Thyroid gland (tissue), 4 donors: ENCODE measurements at places on chromosomes 13 and 19.

DNA sequence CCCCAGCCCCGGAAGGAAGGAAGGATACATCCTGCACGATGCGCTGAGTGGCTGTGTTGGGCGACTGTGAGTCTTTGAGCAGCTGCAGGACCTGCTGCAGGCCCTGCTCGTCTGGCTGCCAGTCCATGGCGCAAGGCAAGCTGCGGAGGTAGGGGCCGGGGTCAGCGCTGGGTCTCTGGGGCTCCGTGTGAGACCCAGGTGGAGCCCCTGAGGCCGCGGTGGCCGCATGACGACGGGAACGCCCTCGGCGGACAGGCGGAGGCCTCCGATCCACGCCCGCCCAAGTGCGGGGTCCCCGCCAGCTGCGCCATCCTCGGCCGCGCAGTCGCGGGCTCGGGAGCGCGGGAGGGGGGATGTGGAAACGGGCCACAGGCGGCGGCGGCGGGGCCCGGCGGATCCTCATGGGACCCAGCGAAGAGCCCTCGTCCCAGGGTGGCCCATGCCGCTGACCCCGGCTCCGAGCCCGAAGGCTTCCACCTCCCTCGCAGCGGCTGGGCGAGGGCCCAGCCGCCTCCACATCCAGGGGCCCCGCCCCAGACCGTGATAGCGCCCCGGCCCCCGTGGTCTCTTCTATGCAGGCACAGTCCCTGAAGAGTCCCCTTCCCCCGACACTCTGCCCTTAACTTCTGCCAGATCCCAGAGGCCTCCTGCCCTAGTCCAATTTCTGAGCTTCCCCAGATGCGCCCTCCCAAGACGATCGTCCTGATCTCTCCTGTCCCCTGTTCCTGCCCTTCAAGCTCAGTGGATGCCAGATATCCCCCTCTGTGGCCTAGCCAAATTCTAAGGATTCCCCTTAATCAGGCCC, 2.7 kb downstream of the TNPO2 start:
- DNase-seq, result peak; percentile 20

DNA sequence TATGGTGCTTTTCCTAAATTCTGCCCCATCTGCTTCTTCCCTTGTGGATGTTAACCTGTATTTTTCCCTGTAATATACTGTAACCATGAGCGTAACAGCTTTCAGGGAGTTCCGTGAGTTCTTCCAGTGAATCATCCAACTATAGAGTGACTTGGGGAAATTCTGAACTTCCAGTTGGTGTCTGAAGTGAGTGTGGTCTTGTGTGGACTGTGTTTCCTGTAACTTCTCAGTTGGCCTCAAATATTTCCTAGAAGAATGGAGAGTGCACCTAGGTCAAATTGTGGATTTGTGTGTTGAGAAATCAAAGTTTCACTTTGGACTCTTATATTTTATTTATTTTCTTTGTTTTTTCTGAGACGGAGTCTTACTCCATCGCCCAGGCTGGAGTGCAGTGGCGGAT, 11.0 kb upstream of the ZNF766 start:
- no peak for DNase-seq

GRCh38 chr13:113204378-113204734, 4.1 kb downstream of the PCID2 start:
- no peak for DNase-seq

- no peak for DNase-seq
Measured at GRCh38 chr13:28754698-28755545, 36.2 kb upstream of the SLC46A3 start.

GRCh38 chr13:94344126-94344818, 135.2 kb downstream of the DCT start:
- DNase-seq, result no peak

GRCh38 chr13:51815848-51816247, 11.9 kb upstream of the DHRS12 start:
- DNase-seq, result peak; percentile 51

DNA sequence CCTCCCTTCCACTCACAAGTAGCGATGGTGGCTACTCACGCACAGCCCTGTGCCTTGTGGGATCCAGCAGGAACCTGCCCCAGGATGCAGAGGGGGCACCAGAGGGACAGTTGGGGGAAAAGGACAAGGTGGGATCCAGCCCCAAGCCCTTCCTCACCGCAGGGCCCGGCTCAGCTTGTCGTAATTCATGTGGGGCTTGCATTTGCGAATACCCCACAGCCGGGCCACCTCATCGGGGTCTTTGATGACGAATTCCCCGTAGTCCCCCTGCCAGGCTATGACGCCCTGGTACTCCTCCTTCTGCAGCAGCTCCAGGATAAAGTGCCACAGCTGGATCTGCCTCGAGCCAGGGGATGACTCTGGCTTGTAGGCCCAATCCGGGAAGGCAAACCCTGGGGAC, 18.5 kb downstream of the ERFL start:
- DNase-seq, result no peak

DNA sequence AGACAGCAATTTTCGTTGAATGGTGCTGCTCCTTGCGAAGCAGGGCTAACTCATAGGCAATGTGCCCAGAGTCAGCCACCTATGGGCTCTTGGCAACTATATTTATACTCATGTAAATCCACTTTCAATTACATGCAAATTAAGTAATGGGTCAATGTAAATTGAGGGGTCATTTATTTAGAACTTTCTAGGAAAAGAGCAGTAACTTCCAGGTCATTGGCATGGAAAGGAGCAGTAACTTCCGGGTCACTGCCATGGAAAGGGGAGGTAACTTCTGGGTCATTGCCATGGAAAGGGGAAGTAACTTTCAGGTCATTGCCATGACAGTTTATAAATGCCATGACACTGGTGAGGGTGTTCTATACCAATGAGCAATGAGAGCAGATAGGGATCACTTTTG, 11.6 kb downstream of the KLK4 start:
- no peak for DNase-seq

DNA sequence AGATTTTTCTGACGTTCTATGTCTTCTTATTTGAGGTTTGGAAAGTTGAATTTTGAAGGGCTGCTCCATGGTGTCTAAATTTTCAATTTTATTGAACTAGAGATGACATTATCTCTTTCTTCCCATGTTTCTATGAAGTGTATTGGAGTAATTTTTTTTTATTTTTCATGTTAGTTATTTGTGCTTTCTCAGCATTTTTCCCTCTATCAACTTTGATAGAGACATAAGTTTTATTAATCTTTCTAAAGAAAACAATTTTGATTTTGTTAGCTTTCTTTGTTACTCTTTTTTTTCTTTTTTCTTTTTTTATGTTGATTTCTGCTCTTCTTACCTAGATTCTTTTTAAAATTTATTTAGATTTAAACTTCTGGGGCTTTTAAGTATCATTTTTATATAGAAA, 1694.8 kb downstream of the PCDH9 start:
- DNase-seq, result no peak

DNA sequence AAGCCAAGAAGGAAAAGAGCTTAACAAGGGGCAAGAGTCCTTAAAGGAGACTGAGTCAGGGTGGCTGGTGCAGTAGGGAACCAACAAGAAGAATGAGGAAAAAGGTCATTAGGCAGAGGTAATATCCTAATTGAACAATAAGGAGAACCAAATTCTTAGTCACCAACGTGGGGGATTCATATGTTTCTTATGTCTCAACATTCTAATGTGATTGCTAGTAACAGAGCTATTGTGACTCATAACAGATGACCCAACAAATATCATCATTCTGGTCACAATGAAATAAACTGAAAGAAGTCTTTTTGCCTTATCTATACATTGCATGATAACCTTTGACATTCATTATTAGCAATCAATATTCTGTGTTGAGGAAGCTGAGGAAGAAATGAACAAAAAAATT, 101.6 kb downstream of the RAP2A start:
- no peak for DNase-seq

DNA sequence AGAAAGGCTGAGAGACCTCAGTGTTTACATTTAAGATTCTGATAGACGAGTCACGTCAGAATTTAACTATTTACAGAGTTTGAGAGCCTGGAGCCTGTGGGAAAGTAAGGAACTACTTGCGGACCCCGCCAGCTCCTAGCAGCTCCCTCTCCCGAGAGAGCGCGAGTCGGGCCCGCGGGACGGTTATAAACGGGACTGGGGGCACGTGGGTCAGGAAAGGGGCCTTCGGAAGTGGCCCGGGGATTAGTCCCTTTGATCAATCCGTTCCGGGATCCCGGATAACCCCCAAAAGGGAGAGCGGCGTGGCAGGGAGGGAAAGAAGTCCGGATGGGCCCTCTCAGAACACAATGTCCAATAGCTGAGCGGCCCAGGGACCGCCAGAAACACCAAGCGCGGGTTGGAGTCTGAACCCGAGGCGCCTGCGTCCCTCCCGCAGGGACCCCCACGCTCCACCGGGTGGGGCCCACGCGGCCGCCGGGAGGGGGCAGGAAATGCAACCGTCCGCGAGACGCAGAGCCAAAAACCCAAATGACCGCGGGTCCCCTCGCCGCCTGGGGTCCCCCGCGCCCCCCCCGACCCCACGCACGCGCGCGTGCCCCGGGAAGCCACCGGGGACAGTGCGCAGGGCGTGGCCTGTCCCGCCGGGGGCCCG, 3.6 kb downstream of the ZIC5 start:
- no peak for DNase-seq

DNA sequence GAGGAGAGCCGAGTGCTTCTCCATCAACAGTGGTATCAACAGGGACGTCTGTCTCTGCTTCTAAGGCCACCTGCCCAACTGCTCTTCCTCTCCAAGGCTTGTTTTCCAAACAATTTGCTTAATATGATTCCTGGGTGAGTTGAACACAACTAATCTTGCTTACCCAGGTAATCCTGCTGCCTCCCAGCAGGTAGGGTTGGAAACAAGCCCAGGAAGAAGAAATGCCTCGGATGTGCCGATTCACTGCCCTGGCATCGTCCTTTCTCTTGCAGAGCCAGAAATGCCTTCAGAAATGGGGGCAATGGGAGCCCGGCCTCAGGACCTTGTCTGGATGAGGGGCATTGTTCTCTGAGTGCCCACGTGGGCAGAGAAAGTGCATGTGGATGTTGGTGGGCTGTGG, 51.9 kb upstream of the C1QTNF9B start:
- peak; percentile 27 for DNase-seq

DNA sequence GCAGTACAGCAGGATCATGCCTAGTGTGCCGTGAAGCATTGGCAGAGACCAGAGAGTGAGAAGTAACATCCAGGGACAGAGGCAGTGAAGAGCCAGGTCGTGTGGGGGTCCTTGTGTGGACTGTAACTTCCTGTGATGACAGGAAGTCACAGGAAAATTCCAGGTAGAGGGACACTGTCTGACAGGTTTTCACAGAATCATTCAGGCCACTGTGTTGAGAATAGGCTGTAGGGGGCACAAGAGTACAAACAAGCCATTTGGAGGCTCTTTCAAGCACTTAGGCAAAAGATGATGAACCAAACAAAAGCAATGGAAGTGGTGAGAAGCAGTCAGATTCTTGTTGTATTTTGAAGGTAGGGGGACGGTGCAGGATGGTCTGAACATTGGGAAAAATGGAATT, 46.4 kb downstream of the N4BP2L1 start:
- peak; percentile 30 for DNase-seq

GRCh38 chr19:43820098-43820883, 6.8 kb upstream of the ZNF283 start:
- peak; percentile 30 for DNase-seq

- DNase-seq, result no peak
Measured at GRCh38 chr13:108365255-108365654, 95.7 kb downstream of the TNFSF13B start.

GRCh38 chr13:57450356-57450755, 181.2 kb upstream of the PCDH17 start:
- DNase-seq, result no peak

GRCh38 chr19:55494172-55494761, 6.0 kb downstream of the SSC5D start:
- DNase-seq, result no peak

DNA sequence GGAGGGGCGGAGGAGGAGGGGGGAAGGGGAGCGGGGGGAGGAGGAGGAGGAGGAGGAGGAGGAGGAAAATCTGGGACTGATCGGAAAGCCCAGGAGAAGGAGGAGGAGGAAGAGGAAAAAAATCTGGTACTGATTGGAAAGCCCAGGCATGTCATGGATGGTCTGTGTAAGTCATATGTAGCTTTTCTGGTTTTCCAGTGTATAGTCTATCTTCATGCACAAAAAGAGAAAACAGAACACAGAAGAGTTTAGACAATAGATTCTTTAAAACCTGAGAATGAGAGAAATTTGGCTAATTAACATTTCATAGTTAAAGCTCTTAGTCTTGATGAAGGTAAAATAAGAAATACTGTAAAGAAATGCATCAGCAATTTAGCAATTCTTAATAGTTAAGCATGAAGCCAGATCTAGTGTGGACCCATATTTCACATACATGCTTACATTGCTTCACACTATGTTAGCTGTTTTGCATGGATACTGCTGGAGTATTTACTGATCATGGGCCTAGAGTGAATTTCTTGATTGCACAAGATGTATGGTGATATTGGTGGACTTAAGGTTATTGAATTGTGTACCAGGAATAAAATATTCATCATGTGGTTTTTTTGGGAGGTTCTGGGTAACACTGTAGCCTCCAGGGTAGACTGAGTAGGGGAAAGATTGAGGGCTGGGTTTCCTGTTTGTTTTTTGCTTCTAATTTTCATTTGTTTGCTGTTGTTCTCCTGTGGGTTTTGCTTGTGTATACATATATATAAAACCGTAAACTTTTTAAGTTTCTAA, 41.4 kb downstream of the SUCLA2 start:
- DNase-seq, result no peak

- DNase-seq, result no peak
Measured at GRCh38 chr13:87376081-87376480, 295.1 kb upstream of the SLITRK5 start.

- no peak for DNase-seq
Measured at GRCh38 chr19:7351861-7352260, 3.1 kb downstream of the ARHGEF18 start.

- DNase-seq, result no peak
Measured at GRCh38 chr13:36814465-36814864, 4.6 kb upstream of the RFXAP start.

- no peak for DNase-seq
Measured at GRCh38 chr19:45265375-45265774, 14.3 kb downstream of the MARK4 start.

- no peak for DNase-seq
Measured at GRCh38 chr13:106597186-106597585, 29.2 kb upstream of the ARGLU1 start.
